ENCODE measurements at places on chromosomes 1 and 21.

DNA sequence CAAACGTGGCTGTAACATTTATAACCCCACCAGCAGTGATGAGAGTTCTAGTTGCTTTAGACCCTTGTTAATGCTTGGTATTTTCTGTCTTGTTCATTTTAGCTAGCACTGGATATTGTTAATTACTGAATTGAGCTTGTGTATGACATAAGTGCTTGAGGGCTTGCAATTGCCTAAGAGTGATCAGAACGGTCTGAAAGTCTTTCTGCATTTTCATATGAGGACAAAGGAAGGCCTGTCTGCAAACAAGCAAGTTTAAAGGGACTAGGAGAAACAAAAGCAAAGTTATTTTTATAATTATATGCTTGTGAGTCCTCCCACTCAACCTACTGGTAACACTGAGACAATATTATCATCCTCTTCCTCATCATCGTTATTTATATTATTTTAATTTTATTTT, 305.5 kb upstream of the DUSP10 start:
- no peak for DNase-seq

DNA sequence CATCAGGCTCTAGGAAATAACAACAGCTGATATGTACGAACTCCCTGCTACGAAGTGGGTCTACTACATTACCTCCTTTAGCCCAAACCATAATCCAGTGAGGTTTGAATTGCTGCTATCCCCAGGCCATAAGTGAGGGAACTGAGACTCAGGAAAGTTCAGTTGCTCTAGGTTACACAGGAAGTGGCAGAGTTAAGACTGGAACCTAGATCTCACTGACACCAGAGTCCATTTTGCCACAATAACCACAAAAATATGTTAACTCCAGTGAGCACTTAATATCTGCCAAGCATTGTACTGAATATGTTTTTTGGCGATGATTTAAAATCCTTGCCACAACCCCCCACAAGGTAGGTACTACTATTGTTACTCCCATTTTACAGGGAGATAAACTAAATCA, 8.9 kb upstream of the TADA1 start:
- no peak for DNase-seq

GRCh38 chr1:205811660-205812059, 1.3 kb downstream of the SLC41A1 start:
- no peak for DNase-seq

DNA sequence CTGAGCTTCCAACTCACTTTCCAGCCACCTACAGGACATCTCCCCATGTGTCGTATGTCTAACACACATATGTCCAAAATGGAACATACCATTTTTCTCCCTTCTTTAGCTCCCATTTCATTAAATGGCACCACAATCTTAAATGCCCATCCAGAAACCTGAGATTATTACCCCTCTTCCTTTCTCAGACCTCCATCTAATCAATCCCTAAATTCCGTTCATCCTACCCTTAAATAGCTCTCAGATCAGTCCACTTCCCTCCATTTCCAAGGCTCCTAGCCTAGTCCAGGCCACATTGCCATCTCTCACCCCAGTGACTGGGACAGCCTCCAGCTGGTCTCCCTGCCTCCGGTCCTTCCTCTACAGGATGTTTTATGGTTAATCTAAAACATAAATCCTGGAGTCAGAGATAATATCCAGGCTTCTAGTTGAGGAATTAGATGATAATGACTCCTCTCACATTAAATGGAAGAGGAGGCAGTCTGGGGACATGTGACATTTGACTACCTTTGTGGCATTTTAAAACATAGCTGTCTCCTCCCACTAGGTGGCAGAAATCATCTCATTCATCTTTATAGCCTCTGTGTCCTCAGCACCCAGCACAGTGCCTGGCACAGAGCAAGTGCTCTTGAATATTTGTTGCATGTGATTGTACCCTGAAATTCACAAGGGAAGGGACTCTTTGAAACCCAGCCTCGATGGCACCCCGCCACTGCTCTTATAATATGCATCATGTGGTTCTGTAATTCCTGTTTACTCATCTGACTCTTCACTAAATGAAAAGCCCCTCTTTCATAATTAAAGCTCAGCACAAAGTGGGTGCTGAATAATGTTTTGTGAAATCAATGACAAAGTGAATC, 102.3 kb downstream of the TMEM53 start:
- no peak for DNase-seq

GRCh38 chr1:214002472-214002871, 14.7 kb downstream of the PROX1 start:
- peak; percentile 62 for DNase-seq

- peak; percentile 51 for DNase-seq
These were observed 14.1 kb downstream of the PEA15 start for GRCh38 chr1:160219062-160219929.

GRCh38 chr1:179124873-179125272, 43.0 kb downstream of the TOR3A start:
- no peak for DNase-seq

- no peak for DNase-seq
These were observed 260.9 kb downstream of the LTN1 start for GRCh38 chr21:28731700-28732321.

DNA sequence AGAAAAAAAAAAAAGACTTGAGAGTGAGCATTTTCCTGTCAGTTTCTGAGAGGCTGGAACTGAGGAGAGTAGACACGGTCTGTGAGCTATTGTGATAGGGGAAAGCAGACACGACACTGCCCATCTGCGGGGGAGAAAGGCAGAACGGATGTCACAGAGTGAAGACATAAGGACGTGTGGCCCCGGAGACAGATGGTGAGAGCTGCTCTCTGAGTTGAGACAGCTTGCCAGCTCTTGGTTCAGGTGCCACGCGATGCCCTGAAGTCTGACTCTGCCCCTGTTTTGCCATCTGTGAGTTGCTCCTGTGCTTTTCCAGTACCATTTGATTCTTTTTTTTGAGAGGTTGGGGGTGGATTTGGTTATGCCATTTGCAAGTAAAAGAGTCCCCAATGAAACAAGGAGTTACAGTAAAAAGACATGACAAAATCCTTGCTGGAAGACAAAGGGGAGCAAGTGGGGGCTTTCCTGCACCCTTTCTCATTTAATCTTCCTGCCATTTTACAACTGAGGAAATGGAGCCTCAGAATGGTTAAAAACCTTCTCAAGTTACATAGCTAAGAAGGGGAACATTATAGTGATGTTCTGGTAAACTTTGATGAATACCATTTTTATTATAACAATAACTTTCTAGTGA, 128.9 kb upstream of the DNAH14 start:
- no peak for DNase-seq

GRCh38 chr1:183986941-183987340, 50.6 kb downstream of the COLGALT2 start:
- DNase-seq, result no peak

DNA sequence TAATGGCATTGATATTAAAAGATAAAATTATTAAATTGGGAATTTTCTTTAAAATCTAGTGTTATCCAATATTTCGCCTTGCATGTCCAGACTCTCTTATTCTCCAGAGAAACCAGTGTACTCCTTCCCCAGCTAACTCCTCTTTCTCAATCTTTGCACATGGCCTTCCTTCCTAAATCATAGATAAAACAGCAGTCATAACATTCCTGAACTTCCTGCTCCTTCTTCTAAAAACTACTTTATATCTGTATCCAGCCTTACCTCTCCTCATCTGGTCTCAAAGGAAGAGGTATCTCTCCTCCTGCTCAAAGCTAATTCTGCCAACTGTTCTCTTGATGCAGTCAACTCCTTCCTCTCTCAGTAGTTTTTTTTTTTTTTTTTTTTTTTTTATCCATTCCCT, 39.5 kb upstream of the NEK7 start:
- DNase-seq, result no peak

- peak; percentile 20 for DNase-seq
These were observed 32.0 kb downstream of the PTAFR start for GRCh38 chr1:28144203-28145135.

- DNase-seq, result peak; percentile 55
These were observed 255.9 kb downstream of the HHAT start for GRCh38 chr1:210584439-210585113.

DNA sequence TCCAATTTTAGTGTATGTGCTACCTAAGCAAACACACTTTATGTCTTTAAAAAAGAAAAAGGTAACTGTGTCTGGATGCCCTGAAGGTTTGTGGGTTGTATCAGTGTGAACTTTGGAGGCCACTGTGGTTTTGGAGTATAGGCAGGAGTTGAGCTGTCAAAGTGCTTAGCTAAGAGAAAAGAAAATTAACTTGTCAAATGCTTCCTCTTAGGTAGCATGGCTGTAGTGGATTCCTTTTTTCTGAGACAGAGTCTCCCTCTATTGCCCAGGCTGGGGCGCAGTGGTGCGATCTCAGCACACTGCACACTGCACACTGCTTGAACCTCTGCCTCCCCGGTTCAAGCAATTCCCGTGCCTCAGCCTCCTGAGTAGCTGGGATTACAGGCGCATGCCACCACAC, 11.2 kb upstream of the SLC41A1 start:
- DNase-seq, result no peak

DNA sequence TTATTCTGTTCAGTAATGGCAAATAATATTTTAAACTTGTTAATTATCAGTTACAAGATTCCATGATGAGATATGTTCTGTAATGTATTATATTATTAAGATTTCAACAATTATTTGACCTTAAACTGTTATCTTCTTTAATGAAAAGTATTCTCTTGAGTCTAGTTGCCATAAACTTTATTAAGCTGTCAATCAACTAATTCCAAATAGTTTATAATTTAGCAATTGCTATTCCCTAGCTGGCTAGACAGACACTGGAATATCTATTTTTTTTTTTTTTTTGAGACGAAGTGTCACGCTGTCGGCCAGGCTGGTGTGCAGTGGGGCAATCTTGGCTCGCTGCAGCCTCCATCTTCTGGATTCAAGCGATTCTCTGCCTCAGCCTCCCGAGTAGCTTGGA, 3.8 kb downstream of the CMPK1 start:
- no peak for DNase-seq

DNA sequence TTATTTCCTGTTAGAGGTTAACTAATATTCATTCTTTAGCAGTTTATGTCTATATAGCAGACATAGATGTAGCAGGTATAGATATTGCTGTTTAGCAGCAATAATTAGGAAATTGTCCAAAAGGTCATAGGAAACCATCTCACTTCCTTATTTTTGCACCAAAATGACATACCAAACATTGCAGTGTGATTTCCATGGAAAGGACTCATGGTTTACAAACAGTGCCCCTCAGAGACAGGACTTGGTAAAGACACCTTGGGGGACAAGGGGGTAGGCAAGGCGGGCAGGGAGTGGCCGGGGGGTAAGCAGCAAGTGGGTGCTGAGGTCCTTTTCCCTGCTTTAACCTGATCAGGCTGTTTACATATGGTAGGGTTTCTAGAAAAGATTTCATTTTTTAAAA, 30.5 kb downstream of the BATF3 start:
- DNase-seq, result no peak

GRCh38 chr21:14548779-14549178, 2.7 kb upstream of the SAMSN1 start:
- DNase-seq, result no peak

DNA sequence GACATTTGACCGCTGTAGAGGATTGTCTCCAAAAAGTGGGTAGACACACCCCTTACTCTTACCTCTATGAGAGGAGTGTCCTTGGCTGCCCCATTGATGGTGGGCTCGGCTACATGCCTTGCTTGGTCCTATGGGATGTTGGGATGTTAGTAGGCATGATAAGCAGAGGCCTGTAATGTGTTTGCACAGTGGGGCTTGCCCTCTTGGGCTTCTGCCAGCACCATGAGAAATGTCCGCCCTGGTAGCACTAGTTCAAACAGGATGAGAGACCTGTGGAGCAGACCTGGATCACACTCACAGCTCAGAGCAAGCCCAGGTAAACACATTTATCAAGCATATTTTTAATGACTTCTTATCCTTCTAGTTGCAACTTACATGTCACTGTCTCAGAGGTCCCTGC, 54.2 kb downstream of the SH3GLB1 start:
- no peak for DNase-seq

GRCh38 chr1:105427543-105427942, 1628.9 kb upstream of the PRMT6 start:
- DNase-seq, result no peak

DNA sequence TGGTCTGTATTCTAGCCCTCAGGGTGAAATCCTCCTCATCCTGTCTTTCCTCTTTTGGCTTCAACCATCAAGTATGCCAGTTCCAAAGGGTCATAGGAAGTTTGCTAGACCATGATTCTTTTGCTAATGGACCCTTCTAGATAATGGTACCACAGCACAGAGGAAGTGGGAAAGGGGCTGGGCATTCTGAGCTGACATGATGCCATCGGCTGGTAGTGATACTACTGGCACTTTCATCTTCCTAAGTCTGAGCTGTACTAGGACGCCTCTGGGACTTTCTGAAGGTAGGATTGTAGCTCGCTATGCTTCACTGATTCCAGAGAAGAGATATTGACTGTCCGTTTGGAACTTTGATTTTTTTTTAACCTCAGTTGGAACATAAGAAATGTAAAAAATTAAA, 11.4 kb downstream of the FASLG start:
- no peak for DNase-seq

DNA sequence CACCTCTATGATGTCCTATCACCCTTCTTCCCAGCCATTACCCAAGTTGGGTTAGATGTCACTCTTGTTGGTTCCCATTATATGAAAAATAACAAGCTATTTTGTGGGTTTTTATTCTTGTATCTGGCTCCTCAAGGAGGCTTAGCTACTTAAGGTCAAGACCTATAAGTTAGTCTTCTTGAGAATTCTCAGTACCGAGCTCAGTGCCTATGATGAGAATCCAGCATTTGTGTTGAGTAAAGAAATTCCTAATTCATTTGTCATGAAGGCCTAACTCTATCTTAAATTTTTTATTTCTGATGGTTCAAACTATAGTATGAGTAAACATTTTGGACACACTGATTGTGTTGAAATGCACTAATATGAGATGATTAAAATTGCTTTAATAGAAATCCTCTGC, 15.9 kb downstream of the NUF2 start:
- DNase-seq, result no peak

DNA sequence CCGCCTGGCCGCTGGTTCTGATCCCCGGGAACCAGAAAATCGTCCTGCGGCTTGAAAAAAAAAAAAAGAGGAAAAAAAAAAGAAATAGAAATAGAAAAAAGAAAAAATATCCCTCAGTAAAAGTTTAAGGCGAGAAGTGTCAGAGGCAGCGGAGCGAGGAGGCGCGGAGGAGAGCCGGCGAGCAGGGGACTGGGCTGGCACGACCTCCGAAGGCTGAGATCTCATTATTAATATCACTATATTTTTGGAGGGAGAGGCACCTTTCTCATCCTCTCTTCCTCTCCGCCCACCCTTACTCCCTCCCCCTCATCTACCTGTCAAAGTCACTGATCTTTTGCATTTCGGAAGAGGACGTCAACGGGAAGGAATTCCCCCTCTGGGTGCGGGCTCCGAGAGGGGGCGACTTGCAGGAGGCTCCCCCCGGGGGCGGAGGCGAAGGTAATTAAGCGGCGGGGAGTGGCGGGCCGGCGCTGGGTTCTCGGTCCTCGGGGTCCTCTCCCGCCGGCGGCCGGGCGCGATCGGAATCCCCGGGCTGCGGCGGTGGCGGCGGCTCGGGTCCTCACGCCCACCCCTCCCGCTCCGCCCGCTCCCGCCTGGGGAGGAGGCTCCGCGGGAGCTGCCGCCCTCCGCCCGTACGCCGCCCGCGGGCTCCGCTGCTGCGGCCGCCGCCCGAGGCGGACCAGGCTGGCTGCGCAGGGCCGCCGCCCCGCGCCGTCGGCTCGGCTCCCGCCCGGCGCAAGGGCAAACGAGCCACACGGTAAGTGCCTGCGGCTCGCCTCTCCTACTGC, at the start of gene NTNG1:
NTNG1 (plus strand) TSS at position 337 of the 788 bp plus-strand sequence.
- DNase-seq, result no peak
